ENCODE measurements at places on chromosomes 11 and 22.

DNA sequence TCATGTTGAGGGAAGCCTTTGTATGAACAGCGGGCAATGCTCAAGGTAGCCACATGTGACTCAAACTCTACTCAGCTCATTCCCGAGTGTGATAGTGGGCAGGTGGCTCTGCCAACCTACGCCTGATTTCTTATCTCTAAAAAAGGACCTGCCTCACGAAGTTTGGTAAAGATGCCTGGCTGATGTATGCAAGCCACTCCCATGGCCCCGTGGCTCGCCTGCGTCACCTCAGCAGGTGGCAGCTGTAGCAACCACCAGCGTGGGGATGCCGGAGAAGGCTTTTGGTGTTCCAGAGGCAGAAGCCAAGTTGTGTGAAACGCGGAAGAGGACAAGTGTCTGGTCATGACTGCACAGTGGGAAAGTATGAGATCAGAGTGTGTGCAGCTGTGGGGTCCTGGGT, 5.4 kb downstream of the FADS2 start:
- no peak for DNase-seq

- no peak for DNase-seq
Observed at GRCh38 chr11:116579857-116580727, 192.7 kb downstream of the BUD13 start.

DNA sequence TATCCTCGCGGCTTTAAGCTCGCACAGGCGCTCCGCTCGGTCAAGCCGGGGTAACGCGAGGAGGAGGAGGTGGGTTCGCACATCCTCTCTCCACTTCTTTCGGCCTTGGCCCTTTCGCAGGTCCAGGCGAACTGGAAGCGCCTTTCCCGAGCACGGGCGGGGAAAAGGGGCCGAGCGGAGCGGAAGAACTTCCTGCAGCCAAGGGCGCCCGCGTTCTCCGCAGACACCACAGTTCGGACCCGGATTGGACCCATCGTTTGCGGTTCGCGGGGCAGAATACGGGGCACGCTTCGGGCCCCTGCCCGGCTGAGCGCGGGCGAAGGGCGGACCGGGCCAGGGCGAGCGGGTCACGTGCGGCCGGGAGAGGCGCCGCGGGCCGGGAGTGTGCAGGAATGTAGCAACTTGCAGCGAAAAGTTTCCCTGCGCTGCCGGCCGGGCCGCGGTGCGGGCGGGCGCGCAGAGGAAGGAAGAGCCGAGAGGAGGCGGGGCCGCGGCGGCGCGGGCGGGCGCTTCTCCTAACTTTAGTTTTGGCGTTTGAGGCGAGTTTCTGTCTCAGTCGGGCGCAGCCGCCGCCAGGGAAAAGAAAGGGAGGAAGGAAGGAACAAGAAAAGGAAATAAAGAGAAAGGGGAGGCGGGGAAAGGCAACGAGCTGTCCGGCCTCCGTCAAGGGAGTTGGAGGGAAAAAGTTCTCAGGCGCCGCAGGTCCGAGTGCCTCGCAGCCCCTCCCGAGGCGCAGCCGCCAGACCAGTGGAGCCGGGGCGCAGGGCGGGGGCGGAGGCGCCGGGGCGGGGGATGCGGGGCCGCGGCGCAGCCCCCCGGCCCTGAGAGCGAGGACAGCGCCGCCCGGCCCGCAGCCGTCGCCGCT, at the start of gene YAP1:
YAP1 (plus strand) TSS at position 552 of the 865 bp plus-strand sequence. CDS start 402 bp downstream, outside the sequence.
- peak; percentile 64 for DNase-seq

DNA sequence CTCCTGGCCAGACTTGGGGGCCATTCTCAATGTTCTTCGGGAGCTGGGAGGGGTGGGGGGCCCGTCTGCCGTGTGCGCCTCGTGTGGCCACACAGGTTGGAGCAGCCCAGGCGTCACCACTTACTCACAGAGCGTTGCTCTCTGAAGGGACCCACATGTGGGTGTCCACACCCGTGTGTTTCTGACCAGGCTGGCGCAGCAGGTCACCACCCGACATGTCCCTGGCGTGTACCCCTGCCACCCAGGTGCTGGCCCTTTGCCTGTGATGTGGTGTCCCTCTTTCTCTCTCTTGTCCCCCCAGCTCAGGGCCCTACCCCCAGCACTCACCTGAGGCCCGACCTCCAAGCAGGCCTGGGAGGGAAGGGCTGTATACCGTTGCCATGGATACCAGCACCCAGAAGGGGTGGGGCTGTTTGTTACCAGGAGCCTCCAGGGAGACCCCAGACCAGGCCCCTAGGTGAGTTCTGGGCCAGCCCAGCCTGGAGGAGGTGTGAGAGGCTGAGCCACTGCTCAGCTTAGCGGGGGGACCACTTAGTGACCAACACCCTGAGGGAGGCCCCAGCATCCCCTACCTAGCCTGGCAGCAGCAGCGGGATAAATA, 1.4 kb downstream of the LMNTD2 start:
- no peak for DNase-seq

DNA sequence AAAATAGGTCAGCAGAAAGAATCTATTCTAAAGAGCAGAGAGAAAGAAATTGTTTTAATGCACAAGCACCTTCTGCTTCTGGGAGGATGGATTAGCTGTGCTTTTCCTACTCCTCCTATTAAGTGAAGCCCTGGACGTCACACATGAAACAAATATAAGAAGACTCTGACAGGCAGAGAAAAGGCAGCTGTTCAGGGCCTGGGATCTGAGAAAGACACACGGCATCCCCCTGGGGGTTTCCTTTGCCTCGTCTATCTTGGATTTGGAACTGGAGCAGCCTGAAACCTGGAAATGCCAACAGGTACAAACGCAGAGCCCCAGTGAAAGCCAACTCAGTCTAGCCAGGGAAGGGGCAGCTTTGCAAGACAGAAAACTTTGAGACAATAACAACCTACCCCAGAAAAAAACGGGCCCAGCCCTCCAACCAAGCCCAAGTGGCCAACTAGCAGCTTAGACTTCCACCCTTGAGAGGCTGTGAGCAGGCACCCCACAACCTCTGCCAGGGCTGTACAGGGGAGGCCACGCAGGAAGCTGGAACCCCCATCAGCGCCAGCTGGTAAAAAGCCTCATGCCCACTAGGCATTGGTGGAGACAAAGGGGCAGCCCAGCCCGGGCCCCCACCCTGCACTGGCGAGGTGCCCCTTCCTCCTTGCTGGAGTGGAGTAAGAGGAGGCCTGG, 7.3 kb downstream of the CERK start:
- DNase-seq = no peak

DNA sequence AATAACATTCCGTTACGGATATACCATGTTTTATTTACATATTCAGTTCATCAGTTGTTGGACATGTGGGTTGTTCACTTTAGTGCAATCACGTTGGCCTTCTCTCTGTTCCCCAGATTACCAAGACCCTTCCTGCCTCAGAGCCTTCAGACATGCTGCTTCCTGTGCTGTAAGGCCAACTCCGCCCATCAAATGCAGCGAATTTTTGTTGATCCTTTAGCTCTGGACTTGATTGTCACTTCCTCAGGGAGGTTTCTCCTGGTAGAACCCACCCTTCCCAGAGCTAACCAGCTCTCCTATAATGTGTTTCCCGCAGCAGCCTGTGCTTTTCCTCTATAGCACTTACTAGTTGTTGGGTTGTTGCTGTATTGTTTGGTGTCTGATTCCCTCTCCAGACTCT, 39.4 kb downstream of the SWAP70 start:
- DNase-seq = no peak

GRCh38 chr11:57493507-57494503, 21.7 kb downstream of the SLC43A1 start:
- DNase-seq = peak; percentile 64

- DNase-seq = no peak
Observed at GRCh38 chr11:61256710-61257482, 15.9 kb downstream of the PGA5 start.

- no peak for DNase-seq
Observed at GRCh38 chr22:17349172-17349571, 20.1 kb upstream of the CECR2 start.

GRCh38 chr11:10398525-10398924, 56.5 kb upstream of the AMPD3 start:
- DNase-seq = no peak

DNA sequence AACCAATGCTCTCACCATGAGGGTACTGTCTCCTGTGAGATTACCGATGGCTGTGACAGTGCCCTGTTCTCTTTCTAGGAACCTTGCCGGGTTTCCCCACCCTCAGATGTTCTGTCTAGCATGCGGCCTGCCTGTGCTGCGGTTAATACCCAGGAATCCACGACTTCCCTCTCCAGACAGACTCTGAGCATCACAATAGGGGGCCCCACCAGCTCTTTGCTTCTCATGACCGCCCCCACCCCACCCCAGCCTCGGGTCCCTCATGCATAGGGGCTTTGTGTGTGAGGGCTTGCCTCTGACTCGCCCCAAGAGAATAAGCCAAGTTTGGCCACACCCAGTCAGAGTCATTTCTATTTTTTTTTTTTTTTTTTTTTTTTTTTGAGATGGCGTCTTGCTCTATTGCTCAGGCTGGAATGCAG, 10.3 kb downstream of the PARVG start:
- DNase-seq = peak; percentile 61

- no peak for DNase-seq
Observed at GRCh38 chr11:69136471-69136870, 19.3 kb upstream of the SMIM38 start.

DNA sequence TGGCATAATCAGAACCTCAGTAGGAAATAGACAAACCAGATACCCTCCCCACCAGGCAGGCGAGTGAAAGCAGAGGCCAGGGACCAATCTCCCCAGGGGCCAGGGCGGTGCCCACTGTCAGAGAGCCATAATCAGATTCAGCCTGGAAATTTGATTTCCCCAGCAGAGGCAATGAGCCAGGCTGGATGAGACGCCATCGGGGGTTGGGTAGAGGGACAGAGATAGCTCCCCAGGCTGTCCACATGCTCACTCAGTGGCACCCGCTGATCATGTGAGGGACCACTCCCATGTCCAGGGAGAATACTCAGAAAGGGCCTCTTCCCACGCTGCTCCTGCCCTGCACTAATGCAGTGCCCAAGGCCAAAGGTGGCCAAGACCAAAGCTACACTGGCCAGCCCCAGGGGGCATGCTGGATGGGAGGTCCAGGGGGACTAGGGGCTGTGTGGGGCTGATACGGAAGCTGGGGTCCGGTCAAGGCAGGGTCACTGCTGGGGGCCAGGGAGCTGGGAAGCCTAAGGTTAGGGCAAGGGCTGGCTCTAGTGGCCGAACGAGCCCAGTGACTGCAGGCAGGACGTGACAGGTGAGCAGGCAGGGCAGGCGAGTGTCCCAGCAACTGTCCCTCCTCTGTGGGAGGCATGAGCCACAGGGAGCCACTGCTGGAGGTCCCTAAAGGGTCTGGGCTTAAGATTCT, 19.8 kb downstream of the ARVCF start:
- DNase-seq = no peak

DNA sequence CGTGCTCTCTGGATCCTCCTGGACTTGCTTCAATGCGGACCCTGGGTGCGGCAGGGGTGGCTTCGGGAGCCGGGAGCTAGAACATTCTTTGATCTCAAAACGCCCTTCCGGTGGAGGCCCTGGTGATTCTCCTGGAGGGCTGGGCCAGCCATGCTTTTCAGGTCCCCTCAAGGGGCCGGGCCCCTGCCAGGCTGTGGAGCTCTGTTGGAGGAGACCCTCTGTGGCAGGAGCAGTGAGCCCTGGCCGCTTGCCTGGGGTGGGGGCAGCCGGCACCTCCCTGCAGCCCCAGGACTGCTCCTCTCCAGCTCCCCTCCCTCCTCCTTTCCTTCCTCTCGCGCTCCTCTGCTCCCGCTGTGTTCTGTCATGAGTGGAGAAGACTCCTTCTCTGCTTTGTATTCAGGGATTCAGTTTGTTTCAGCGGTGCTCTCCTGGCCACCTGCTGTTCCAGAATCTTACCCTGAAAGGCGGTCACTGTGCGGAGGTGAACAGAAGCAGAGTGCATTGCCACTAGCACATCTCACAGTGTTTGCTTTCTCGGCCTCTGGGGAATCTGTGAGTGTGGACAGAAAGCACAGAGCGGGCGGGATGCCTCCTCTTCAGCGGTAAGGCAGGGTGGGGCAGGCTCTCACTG, 289.1 kb downstream of the TBC1D22A start:
- no peak for DNase-seq

GRCh38 chr11:69444381-69445130, 36.9 kb upstream of the LINC01488 start:
- no peak for DNase-seq

GRCh38 chr22:18999008-18999407, 62.9 kb upstream of the PRODH start:
- DNase-seq = no peak

DNA sequence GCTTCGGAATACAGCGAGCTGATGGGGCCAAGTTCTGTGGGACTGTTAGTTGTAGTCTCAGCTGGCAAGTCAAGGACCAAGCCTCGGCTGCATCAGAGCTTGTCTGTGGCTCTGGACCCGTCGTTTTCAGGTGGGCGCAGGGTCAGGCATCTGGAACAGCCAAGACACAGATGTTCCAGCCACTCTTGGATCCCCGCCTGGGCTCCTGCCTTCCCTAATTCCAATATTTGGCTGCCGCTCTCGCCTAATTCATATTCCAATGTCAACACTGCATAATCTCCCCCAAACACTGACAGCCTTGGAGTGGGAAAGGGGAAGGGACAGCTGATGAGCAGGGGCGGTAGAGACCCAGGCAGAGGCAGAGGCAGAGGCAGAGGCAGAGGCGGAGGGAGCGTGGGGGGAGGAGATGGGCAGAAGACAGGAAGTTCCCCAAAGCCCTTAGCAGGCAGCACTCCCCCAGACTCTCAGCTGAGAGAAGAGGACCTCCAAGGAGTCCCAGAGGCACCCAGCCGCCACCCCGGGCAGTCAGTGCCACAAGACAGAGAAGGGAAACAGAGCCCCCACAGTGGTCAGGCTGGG, 49.6 kb upstream of the SLC35C1 start:
- no peak for DNase-seq

GRCh38 chr11:36722421-36722820, 124.4 kb upstream of the RAG2 start:
- no peak for DNase-seq

DNA sequence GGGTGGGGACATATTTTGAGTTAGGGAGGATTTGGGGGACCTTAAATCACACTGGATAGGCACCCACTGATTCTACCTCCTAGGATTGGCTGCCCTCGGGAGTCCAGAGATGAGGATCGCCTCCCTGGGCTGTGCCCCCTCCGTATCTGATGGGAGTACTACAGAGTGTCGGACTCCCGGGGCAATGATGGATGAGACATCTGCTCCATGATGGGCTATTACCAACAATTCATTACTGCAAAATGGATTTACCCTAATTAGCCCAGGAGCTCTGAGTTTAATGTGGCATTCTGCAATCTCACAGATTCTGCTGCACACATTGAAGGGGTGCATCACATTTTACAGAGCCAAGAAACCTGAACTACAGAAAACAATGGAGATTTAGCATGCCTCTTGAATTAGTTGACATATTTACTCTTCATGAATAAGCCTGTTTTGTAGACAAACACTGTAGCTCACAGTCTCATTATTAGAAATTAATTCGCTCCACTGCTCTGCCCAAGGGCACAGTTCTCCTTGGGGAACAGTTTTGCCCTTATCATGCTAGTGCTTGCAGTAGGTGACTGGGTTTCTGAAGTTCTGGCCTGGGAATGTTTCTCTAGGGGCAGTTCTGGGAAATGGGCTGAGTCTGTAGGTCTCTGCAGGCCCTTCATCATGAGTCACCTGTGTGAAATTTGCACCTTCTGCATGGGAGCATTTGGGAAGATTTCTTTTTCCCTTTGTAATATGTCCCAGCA, 217.1 kb upstream of the PLET1 start:
- DNase-seq = no peak

Data from activated B cell treated with CpG ODN at 0.5 μM for 24 hours (primary cell).